Skin of body (tissue), 3 donors: ENCODE measurements at places on chromosomes 2 and 18. TPM values are rescaled to one million over a fixed set of nuclear protein-coding genes. Genes with fewer than 3 reads are reported as not detected.

GRCh38 chr2:230684270-230685168 lies 28.1 kb upstream of the CAB39 start:
- no peak for DNase-seq

- no peak for DNase-seq
These were observed 2.5 kb upstream of the ADNP2 start for GRCh38 chr18:80106482-80107051.

DNA sequence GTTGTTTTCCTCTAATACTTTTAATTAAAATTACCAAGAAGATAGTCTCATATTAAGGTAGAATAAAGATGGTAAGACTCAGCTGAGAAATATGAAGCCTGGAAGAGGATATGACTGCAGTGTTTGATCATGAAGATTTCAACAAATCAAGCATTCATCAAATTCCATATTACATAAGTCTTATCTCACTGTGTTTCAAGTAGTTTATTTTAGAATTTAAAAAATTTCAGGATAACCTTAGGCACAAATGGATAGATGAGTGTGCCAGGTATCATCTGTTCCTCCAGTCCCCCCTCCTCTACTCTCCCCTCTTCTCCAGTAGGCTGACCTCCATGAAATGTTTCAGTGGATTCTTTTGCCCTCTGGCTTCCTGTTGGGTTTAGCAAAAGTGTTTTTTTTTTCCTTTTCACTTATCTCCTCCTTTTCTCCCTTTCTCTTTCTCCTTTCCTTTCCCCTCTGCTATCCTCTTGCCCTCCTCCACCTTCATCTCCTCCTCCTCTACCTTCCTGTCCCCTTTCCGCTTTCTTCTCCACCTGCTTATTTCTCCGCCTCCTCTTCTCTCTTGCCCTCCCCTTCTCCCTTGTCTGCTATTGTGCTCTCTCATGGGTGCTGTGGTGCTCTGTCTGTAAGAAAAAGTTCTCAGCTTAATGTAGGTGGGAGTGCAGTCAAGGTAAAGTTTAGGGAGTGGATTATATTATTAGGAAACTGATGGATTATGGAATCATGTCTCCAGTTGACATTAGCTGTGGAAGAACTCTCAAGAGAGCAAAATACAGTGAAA lies 72.8 kb downstream of the ABI2 start:
- no peak for DNase-seq

GRCh38 chr2:174247474-174248186 lies 702 bp downstream of the OLA1 start:
- DNase-seq: no peak

DNA sequence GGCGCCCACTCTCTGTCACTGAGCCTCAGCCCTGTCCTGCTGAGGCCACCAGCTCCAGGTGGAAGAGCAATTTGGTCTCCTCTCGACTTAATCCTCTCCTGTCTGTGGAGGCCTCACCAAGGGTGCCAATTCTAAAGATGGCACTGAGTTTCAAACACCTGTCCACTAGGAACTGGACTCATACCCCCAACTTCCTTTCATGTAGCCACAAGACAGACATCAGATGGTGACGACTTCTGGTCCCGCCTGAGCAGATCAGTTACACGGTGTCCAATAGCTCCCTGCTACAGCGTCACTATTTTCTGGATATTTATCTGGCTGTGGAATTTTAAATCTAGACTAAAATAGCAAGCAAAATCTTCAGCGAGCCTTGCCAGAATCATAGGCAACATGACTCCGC lies 24.5 kb upstream of the SP5 start:
- DNase-seq: no peak

ZNF516 gene
- total RNA-seq: 24.4 TPM

DNA sequence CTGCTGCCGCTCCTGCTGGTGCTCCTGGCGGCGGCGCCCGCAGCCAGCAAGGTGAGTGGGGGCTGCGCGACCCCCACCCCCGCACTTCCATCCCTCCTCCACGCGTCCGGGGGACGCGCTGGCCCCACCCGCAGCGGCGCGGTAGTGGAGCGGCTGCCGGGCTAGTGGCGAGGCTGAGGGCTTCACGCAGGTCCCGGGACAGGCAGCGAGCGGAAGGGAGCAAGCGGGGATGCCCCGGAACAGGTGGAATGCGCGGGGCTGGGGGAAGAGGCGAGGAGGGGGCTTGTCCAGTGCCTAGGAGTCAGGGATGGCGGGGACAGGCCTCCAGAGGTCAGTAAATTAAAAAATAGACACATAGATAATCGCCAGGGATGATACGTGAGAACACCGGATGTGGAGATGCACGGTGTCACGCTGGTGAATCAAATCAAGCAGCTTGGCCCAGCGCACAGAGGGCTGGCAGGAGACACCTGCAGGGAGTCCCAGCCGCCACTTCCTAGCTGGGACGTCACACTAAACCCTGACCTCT lies 403 bp downstream of the COL4A3 start:
- DNase-seq: no peak

- DNase-seq: no peak
These were observed 524.0 kb downstream of the CMPK2 start for GRCh38 chr2:6341588-6342129.

- DNase-seq: no peak
These were observed 119.2 kb downstream of the PAX3 start for GRCh38 chr2:222179592-222179991.

POTEJ gene
- 0.10 TPM for total RNA-seq

DNA sequence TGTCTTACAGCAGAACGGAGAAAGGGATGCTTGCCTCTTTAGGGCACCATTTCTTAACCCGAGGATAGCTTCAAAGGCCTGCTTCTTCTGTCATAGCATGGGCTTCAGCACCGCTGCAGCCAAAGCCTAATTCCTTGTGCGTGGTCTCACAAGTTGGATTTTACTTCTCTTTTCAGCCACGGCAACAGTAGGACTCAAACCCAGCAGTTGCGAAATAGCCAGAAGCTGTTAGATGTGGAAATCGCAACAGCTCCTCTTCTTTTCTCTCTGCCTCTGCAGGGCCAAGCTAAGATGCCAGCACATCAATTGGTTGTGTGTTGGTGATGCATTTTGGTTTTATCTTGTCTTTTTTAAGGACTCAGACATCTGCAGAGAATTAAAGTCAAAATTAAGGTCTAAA lies 3.1 kb downstream of the NRXN1 start:
- DNase-seq: no peak

ATG4B gene
- 50.2 TPM for total RNA-seq

LDLRAD4 gene
- total RNA-seq: 28.2 TPM

FARSB gene
- 12.6 TPM for total RNA-seq

GRCh38 chr2:208698114-208698513 lies 291.5 kb downstream of the PTH2R start:
- DNase-seq: no peak

DNA sequence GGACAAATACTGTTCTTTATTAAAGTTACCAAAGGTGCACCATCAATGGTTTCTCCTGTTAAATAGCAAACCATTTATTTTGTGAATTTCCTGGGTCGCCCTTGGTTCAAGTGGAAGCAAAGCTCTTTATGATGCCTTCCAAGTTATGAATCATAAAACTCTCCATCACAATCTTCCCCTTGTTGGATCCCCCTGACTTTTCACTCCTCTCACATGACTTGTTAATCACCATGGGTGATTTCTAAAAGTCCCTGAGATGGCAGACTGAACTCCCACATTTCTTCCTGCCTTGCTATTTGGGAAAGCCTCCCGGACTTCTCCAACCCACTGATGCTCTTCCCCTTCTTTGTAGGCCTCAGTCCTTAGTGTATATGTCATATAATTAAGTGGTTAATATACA lies 176.0 kb downstream of the THADA start:
- DNase-seq: no peak

DNA sequence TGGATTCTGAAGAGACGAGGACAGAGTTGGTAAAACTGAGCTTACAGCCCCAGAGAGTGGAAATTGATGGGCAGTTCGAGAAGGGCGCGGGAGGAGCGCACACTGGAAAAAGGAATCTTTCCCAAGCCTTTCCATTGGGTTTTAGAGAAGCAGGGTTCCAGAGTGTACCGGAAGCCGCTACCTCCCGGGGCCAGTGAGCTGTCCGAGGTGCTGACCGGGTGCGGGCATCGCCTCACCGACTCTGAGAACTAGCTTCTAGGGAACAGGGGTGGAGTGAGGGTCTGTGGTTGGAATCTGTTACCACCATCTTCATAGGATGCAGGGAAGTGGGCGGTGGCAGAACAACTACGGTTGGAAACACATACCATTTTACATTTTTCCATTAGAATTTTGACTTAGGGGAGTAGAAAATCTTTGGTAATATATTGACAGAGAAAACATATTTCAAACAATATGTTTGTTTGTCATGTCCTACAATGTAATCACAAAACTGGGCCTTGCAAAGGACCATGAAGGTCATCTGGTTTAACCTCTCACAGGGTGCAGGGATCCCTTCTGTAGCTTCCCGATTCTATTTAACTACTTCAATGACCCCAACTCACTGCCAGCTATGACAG lies 724 bp downstream of the NMS start:
- DNase-seq: no peak

CPLX4 gene
- total RNA-seq: not detected

DNA sequence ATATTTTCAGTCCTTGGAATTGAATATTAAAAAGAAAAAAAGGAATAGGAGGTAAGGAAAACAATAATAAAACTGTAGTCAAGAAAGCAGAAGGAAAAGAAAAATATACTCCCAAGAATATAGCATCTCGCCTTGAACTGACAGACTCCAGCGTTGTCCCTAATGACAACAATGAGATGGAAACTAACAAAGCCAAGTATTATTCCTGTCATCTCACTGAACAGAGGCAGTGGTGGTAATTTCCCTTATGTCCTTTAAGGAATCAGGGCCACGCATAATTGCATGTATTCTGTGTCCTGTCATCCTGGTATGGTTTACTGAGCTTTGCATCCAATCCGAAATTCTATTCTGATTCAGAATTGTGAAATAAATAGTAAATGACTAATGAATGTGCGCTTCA lies 158.9 kb downstream of the LRRTM4 start:
- no peak for DNase-seq

GRCh38 chr2:59734743-59735142 lies 818.7 kb downstream of the BCL11A start:
- DNase-seq: no peak

MBD5 gene
- total RNA-seq: 43.1 TPM

DOK6 gene
- total RNA-seq: 7.0 TPM

GRCh38 chr2:69686813-69687212 lies 43.3 kb upstream of the AAK1 start:
- DNase-seq: no peak

DNA sequence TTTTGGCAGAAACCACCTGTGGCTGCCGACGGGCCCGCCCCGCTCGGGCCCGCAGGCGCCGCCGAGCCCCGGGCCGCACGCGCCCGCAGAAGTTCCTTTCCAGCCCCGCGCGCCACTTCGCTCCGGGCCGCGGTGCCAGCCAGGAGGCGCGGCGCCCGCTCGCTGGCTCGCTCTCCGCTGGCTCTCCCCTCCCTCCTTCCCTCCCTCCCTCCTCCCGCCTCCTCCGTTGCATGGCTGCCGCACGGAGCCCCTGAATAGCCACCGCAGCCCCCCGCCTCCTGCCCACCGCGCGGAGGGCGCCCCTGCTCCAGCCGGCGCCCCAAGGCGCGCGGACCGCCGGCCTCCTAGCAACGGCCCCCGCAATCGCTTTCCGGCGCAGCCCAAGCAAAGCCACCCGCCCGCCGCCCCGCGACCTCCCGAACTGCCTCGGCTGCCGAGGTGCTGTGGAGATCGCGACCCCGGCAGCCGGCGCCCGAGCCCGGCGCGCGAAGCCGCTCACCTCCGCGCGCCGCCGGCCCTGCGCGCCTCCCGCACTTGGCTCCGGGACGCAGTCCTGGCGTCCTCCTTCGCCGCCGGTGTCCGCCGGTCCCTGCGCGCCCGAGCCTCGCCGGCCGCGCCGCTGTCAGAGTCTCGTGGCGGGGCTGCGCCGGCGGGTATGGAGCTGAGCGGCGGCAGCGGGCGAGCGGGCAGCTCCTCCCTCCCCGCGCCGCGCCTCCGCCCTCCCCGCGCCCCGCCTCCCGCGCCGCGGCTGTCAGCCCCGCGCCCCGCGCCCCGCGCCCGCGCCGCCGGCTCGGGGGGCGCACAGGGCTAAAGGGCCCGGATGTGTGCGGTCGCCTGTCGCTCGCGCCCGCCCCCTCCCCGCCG lies at the start of gene ZBTB7C:
Gene ZBTB7C (minus strand): TSS at position 657 of the 864 bp plus-strand sequence.
- no peak for DNase-seq

IL1RL2 gene
- 6.3 TPM for total RNA-seq

- DNase-seq: no peak
These were observed 171.9 kb downstream of the GALNT1 start for GRCh38 chr18:35753306-35753910.

DNA sequence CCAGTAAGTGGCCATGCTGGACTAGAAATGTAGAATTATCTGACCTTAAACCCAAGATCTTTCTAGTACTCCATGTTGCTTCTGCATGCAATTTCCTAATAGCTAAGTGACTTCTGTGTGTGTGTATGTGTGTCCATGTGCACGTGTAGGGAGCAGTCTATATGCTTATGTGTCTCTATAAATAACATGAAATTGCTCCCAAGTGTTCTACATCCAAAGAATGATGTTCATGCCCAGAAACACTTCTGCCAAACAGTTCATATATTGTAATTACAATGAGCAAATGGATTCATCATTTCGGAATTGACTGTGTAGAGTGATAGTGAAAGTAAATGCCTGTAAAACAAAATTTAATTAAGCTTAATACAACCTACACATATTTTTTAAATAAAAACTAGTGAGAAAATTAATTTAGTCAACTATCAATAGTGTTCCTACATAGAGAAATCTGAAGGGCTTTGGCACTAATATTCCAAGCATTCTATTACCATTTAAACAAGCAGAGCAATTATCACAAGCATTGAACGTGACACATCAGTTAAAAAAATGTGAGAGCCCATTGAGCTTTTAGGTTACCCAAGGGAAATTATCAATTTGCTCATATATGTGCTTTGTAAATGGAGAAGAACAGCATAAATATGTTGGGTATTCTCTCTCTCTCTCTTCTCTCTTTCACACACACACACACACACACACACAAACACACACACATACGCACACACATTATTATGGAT lies 1067.4 kb downstream of the CNTNAP5 start:
- DNase-seq: no peak

DNA sequence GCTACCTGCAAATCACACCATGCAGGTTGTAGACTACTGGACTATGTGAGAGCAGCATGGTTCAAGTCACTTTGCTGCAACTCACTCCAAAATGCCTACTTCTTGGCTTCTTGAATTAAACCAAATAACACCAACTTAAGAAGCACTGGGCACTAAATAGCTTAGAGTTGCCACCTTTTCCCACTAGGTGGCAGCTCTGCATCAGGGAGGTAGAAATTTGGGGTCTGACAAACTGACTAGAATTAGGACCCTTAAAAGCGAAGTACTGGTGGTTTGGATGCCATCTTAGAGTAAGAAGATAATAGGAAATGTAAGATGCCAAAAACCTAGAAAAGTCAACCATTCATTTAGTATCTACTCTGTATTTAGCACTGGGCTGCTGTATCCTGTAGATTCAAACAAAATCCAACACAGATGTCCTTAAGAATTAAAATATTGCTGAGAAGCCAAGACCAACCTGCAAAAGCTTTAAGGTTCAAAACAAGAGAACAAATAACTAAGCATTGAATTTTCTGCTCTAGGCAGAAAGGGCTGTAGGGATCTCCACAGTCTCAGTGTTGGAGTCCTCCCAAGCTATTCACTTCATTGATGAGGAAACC lies 65.5 kb downstream of the CCBE1 start:
- DNase-seq: no peak

GRCh38 chr2:239579524-239580198 lies 178.8 kb upstream of the HDAC4 start:
- no peak for DNase-seq

UGT1A1 gene
- total RNA-seq: 0.10 TPM

- DNase-seq: no peak
These were observed 1310.8 kb upstream of the CHAC2 start for GRCh38 chr2:52456561-52457377.

GRCh38 chr18:8847066-8847755 lies 141.9 kb downstream of the MTCL1 start:
- no peak for DNase-seq
